ENCODE measurements at places on chromosomes 13 and 19.

DNA sequence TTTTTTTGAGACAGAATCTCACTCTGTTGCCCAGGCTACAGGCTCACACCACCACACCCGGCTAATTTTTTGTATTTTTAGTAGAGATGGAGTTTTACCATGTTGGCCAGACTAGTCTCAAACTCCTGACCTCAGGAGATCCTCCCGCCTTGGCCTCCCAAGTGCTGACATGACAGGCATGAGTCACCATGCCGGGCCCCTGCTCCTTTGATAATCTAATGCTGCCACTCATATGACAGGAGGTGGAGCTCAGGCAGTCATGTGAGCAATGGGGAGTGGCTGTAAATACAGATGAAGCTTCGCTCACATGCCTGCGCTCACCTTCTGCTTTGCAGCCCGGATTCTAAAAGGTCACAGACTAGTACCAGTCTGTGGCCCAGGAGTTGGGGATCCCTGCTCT, 25.1 kb downstream of the ARHGEF18 start:
- no peak for DNase-seq

- DNase-seq, result no peak
Observed at GRCh38 chr19:4556597-4557127, 2.8 kb downstream of the SEMA6B start.

DNA sequence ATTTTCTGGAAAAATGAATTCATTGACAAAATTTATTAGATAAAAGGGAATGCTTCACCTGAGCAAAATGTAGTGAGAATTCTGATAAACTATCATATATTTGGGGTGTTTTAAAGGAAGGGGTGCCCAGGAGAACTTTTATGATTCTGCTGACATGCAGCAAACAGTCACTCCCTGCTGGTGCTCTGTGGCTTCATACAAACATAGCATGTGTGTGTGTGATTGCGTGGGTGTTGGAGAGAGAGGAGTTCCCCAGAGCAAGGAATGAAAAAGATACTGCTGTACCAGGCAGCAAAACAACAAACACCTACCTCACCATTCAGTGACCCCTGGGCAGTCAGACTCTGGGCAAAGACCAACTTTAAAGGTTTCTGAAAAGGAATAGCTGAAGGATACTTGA, 546.7 kb downstream of the RFC3 start:
- DNase-seq, result no peak

GRCh38 chr19:13839130-13839937, 37.6 kb upstream of the NANOS3 start:
- DNase-seq, result peak; percentile 65

- no peak for DNase-seq
Observed at GRCh38 chr19:51006406-51006805, 5.0 kb upstream of the KLK8 start.

GRCh38 chr19:16611121-16611520, 16.9 kb downstream of the MED26 start:
- DNase-seq, result no peak

DNA sequence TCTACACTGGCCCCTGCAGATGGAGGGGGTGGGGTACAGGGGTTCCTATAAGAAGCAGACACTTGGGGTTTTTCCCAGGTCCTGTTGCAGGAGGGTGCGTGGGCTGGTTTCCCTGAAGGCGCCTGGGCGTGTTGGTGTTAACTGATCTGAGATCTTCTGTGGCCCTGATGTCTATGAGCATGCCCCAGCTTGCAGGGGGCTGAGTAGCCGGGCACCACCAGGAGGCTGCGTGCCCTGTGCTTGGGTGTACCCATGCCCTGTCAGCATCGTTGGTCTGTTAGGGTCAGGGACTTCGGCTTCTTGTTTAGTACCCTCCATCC, 45.3 kb downstream of the CAPN12 start:
- no peak for DNase-seq

GRCh38 chr13:50144246-50145160, 129.3 kb downstream of the KCNRG start:
- DNase-seq, result no peak

- no peak for DNase-seq
Observed at GRCh38 chr19:29714371-29714952, 599 bp downstream of the C19orf12 start.

DNA sequence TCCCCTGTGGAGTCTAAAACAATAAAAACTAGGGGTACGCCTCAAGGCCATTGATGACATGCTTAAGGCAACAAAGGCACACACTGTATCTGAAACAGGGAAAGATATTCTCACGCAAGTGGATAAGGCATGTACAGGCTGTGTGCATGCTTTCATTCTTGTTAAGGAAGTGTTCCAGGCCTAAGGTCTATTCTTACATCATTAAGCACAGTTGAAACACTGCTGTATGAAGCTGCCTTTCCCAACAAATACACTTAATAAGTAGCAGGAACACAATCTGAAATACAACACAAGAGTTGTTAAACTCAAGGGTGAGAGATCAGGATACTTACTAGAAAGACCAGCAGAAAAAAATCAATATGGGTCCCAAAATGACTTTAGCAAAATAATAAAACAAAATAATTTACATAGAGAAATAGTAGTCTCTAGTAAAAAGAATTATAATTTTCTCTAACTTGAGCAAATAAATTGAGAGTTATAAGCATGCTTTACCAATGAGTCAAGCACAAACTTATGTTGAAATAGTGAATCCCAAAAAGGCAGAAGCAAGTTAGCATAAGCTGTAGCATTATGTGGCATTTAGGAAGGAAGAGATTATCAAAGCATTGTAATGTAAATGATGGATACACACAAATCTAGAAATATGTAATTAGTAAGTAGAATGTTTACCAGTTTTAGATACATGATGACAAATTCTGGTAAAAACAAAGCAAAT, 796.9 kb downstream of the SLITRK1 start:
- no peak for DNase-seq

- DNase-seq, result no peak
Observed at GRCh38 chr13:35448465-35448864, 28.0 kb downstream of the MAB21L1 start.

DNA sequence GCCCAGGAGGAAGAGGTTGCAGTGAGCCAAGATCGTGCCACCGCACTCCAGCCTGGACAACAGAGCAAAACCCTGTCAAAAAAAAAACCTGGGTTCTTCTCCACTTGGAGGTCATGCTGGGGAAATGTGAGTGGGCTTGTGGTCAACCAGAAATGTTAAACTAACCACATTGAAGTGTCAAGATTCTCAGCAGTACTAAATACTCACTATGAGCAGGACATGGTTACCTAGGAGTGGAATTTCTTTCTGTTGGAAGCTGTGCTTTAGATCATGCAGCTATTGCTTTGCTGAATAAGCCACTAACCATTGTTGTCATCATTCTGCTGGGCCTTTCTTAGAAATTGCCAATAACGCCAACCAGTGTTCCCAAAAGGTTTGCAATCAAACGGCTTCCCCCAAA, 253.3 kb upstream of the TSHZ3 start:
- no peak for DNase-seq

- no peak for DNase-seq
Observed at GRCh38 chr13:51501096-51501495, 48.3 kb upstream of the INTS6 start.

GRCh38 chr13:34721631-34722595, 220.2 kb upstream of the NBEA start:
- no peak for DNase-seq

GRCh38 chr13:74865656-74866055, 616.3 kb downstream of the TBC1D4 start:
- no peak for DNase-seq

DNA sequence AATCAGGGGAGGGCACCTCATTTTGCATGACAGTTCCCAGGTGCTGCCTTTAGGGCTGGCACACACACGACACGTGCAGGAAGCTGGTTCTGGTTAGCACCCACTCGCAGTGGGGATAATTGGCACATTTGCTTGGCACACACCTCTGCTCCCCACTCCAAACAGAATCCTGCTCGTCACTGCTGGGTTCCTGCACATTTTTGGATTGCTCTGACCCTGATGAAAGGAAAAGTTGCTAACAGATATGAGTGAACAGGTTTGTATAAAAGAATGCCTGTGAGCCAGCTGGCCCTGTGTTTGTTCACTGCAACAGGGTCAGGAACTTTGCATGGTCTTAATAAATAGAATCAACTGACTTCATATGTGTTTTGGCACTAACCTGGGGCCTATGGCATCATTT, 1500.4 kb downstream of the EFNB2 start:
- DNase-seq, result no peak

- DNase-seq, result no peak
Observed at GRCh38 chr19:34573226-34573864, 91.8 kb downstream of the WTIP start.

DNA sequence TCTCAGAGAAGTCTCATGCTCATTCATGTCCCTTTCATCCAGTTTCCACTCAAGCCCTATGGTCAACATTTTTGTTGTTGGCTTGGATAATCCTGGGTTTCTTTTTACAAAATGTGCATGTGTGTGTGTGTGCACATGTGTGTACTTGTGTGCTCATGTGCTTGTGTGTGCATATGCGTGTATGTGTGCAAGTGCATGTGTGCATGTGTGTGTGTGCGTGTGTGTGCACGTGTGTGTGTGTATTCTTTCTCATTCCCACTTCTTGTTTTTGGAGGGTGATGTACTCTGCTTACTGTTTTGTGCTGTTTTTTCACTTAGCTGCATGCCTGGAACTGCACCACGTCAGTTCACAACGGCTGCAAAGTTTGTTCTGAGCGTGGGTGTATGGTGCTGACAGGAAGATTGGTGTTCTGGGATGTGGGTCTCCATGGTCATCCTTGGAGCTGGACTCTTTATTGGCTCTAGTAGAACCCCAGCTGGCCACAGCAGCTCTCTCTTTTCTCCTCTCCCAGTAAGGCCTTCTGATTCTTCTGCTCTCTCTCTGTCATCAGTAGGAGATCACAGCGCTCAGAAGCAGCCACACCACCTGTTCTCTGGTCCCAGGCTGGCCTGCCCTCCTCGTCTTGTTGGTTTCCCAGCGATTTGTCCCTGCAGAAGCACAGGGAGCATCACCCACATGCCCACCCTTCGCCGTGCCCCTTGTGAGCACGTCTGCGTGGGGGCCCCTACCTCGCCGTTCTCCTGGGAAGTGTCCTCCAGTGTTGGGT, 60.8 kb downstream of the SOX1 start:
- DNase-seq, result no peak

DNA sequence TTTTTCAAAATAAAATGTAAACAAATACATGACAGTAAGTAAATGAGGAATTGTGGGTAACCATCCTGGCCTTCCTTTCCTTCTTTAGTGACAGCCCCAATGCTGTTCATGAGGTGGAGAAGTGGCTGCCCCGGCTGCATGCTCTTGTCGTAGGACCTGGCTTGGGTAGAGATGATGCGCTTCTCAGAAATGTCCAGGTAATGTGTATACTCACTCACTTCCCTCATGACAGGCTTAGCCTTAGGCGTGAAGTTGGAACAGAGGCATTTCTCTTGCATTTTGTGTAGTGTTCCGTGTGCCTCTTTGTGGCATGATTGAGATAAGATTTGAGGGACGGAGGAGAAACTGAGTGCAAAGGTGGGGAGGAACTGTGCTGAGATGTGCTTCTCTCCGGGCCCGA, 12.0 kb downstream of the NAXD start:
- no peak for DNase-seq

GRCh38 chr13:22031702-22032286, 360.9 kb downstream of the FGF9 start:
- no peak for DNase-seq

GRCh38 chr13:68107667-68108066, 877.5 kb upstream of the PCDH9 start:
- DNase-seq, result no peak

DNA sequence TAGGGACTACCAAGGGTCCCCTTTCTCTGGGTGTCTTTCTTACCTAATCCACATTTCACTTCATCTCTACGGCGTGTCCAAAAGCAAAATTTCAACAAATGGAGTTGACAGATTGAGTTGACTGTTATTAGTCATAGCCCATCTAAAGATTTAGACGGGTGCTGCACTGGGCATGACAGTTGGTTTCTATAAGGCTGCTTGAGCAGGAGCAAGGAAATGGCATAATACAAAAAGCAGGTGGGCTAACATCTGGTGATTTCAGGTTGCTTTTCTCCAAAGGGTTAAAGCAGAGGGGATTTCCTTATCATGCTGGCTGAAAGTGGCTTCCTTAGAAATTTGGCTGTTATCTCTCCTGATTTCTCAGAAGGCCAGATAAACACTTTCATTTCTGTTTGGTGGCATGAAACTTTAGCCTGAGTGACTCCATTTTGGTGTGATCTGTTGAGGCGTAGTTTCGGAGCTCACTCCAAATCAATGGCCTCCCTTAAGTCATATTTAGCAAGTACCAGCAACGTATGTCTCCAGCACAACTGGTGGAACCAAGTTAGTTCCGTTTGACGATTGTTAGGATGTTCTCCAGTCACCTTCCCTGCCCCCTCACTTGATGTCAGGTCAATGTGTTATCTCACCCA, 440.4 kb downstream of the FGF9 start:
- no peak for DNase-seq

- DNase-seq, result no peak
Observed at GRCh38 chr13:95533545-95534160, 18.9 kb upstream of the CLDN10 start.

DNA sequence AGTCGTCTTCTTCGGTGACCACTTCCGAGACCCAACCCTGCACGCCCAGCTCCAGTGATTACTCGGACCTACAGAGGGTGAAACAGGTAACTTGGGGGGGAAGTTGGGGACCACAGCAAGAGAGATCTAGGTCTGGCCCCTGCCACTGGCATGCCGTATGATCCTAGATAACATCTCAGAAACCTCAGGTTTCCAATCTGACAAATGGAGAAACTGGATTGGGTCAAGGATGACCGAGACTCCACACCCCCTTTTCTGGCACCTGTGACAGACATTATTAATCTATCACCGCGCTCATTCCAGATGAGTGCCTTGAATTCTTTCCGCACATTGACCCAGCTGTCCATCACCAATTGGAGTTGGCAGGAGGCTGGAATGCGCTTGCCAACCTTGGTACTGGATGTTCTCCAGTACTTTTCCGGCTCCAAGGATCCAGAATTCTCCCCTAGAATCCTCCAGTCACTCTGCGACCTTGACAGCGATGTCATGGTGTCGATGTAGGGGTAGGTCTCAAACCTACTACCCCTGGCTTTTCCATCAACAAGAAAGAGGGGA, 17.4 kb downstream of the VASP start:
- no peak for DNase-seq

DNA sequence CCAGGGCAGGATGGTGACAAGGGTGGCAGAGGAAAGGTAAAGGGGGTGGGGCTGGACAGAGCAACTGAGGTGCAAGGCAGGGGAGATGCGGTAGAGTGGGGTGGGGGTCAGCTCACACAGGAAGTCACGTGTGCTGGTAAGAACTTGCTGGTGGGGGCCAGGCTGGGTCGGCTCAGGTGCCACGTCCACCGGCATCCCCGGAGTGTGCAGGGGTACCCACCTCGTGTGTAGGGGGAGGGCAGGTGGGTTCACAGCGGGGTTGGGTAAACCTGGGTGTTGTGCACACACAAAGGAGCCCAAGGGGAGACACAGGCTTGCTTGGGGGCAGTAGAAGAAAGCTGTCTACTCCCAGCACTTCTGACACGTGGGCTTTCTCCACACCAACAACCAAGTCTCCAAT, 2.9 kb downstream of the ZNF835 start:
- no peak for DNase-seq

- DNase-seq, result no peak
Observed at GRCh38 chr19:23769691-23770468, 11.2 kb upstream of the ZNF681 start.

All from thoracic aorta (tissue), 2 donors.